ENCODE measurements at places on chromosomes 5 and 9.
A peak's percentile ranks its signal among the peaks of the same experiment; 100 is the strongest.

GRCh38 chr5:143208781-143209510 is 194.5 kb downstream of the NR3C1 start:
- no peak for DNase-seq

- no peak for DNase-seq
Observed at GRCh38 chr9:20217596-20217995, 404.7 kb downstream of the MLLT3 start.

GRCh38 chr5:106766916-106767315 is 903.8 kb downstream of the EFNA5 start:
- no peak for DNase-seq

DNA sequence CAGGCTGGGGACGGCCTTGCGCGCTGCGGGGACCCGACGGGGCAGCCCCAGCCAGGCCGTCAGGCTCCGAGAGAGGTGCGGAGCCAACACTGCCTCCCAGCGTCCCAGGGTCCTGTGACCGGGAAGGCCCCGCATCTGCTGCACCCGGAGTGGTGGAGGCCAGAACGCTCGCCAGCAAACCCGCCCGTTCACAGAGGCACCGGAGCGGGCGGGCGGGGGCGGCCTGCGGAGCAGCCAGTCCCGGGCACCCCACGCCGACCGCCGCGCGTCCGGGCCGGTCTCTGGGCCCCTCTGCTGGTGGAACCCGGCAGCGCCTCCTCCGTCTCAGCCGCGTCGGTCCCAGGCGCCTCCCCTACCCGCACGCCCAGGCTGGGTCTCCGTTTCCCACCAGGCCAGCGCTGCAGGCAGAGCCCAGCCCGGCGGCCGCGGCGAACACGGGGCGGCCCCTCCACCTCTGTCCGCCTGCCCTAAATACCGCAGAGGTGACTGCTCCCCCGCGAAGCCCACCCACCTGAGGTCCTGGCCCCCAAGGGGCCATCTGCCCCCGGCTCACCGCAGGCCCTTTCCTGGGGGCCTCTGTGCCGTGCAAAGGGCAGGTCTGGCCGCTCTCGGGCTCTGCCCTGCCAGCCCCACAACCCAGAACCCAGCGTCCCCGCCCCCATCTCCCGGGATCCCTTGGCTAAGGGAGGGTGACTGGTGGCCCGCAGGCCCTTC is 15.9 kb downstream of the EXD3 start:
- peak; percentile 74 for DNase-seq

All from mesenchymal stem cell (in vitro differentiated cells and primary cell).